OCI-M1 (cell line): ENCODE measurements at places on chromosomes 11 and 22.
A peak's percentile ranks its signal among the peaks of the same experiment; 100 is the strongest.

DNA sequence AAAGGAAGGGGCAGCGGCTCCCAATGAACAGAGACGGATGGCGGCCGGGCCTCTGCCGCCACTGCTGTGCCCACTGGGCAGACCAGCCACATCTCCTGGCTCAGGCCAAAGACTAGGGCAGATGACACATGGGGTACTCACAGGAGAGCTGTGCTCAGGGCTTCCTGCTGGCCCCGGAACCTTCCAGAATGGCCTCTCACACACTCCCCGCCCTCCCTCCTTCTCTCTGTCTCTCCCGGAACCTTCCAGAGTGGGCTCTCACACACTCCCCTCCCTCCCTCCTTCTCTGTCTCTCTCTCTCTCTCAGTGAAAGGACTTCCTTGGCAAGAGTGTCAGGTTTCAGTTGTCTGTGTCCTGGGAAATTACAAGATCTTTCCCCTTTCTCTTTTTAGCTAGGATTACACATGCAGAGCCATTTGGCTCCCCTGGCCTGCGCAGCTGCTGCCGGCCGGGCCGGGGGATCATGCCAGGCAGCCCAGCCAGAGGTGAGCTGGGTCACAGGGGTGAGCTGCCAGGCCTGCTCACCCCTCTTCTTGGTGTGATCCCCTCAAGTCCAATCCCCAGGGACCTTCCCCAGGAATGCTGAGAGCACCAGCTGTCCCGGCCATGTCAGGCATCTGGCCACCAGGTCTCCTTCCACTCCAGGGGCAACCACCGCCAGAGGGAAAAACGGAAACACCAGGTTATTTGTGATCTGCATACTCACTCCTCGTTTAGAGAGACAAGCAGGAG, 45.3 kb upstream of the ADA2 start:
- DNase-seq: no peak

- DNase-seq: no peak
Observed at GRCh38 chr11:10692531-10693115, 932 bp downstream of the IRAG1 start.

GRCh38 chr11:64248578-64248977, 1.8 kb upstream of the PPP1R14B start:
- no peak for DNase-seq

DNA sequence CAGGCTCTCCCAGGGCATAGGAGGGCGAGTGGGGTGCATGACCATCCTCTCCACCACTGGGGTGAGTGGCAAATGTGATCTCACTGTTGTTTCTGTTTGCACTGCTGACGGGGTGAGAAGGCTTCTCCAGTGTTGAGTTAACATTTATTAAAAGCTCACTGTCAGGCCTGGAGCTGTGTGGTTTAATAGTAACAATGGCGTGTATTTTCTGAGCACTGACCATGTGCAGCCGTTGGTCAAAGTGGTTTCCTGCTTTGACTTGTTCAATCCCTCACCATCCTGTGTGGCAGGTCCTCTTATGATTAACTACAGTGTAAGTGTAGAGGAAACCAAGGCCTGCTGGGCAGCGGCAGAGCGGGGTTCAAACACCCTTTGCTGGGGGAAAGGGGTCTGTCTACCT, 4.4 kb downstream of the A4GALT start:
- no peak for DNase-seq

- DNase-seq: no peak
Observed at GRCh38 chr11:72254299-72254993, 10.5 kb upstream of the PHOX2A start.

- DNase-seq: no peak
Observed at GRCh38 chr22:44554411-44554810, 56.4 kb upstream of the RTL6 start.

- DNase-seq: peak; percentile 85
Observed at GRCh38 chr11:69044111-69045013, 4.4 kb upstream of the TPCN2 start.

GRCh38 chr11:15942936-15943335, 413.4 kb downstream of the SOX6 start:
- no peak for DNase-seq
